ENCODE measurements at places on chromosomes 1 and 21.

- peak; percentile 73 for DNase-seq
These were observed 237.5 kb downstream of the TTLL7 start for GRCh38 chr1:83761167-83762038.

- DNase-seq, result no peak
These were observed 605.5 kb downstream of the LTN1 start for GRCh38 chr21:28387220-28387619.

DNA sequence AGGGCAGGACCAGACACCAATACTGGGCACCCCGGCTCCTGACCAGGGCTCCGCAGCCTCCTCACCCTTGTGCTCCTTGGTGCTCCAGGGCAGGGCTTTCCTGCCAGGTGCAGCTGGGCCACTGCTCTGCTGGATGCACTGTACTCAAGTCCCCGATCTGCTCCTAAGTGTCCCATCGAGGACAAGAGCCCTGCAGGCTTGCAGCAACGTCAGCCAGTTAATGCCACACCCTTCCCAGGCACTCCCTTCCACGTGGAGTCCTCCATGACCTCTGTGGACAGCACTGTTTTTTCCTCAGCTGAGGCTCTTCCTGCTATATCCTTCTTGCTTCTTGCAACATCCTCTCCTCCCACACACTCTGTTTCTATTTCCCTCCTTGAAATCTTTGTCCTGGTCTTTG, 94.0 kb upstream of the NGF start:
- no peak for DNase-seq

GRCh38 chr21:43369124-43369523, 57.8 kb downstream of the SIK1 start:
- DNase-seq, result no peak

GRCh38 chr1:23732363-23733224, 10.7 kb upstream of the ELOA start:
- DNase-seq, result no peak

- no peak for DNase-seq
These were observed 8.7 kb downstream of the ADAMTS1 start for GRCh38 chr21:26836528-26836927.

DNA sequence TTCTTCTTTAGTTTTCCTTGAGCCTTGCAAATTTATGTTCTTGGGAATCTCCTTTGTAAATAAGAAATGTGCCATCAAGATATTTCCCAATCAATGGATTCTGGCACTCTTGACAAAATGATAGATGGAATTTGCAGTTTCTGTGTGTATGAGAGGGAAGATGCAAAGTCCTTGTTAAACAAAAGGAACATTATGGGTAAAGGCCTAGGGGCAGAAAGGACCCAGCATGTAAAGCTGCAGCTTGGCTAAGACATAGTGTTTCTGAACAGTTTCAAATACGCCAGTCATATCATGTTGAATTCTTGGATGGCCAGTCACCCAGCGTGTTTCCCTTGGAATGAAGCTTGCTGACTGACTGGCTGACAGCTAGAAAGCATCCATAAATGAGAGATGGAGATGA, 210.8 kb downstream of the NFIA start:
- DNase-seq, result no peak

DNA sequence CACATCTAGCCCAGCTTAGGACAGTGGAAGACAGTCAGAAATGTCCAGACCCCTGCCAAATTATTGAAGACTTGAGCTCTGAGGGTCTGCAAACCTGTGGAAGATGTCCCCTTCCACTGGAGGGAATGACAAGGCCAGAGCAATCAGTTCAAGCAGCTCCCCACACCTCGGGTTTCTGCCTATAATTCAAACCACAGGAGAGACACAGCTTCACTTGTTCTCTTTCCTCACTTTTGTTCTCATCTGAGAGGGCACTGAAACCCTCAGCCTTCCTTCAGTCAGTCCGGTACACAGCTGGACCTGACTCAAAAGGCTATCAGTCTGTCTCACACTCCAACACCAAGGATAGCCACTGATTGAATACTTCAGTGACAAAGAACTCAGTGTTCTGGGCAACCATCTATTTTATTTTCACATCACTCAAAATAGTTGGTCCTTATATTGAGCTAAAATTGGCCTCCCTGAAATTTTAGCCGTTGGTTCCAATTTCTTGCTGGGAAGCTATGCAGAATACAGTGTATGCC, 70.1 kb downstream of the TENT5C start:
- no peak for DNase-seq

GRCh38 chr1:217393896-217394295, 237.0 kb downstream of the GPATCH2 start:
- no peak for DNase-seq

DNA sequence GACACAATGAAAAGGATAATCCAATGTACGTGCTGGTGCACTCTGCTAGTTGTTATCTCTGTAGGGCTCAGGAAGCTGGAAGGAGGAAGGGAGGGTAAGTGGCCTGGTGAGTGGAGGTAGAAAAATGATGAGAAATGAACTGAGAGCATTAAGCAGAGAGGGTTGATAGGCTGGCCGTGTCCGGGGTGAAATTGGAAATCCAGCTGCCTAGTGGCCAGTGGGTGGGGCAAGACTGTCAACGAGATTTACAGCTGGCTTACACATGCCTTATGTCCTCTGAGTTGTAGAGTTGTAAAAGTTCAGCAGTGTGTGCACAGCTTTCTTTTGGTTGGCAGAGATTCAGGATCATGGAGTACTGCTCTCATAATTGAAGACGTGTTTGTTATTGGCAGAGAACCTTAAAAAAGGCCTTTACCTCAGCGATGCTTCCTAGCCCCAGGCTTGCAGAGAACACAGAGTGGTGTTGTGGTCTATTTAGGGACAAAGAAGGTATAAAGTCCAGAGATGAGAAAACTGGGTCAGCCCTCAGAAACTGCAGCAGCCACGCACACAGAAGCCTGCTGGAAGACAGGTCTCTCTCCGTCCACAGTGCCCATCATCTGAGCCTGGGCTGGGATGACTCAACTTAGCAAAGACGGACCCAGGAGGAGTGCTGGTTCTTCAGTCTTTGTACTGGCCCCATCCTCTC, 132.4 kb downstream of the EDEM3 start:
- no peak for DNase-seq

- DNase-seq, result no peak
These were observed 244.4 kb downstream of the FOXD2 start for GRCh38 chr1:47682198-47682597.

DNA sequence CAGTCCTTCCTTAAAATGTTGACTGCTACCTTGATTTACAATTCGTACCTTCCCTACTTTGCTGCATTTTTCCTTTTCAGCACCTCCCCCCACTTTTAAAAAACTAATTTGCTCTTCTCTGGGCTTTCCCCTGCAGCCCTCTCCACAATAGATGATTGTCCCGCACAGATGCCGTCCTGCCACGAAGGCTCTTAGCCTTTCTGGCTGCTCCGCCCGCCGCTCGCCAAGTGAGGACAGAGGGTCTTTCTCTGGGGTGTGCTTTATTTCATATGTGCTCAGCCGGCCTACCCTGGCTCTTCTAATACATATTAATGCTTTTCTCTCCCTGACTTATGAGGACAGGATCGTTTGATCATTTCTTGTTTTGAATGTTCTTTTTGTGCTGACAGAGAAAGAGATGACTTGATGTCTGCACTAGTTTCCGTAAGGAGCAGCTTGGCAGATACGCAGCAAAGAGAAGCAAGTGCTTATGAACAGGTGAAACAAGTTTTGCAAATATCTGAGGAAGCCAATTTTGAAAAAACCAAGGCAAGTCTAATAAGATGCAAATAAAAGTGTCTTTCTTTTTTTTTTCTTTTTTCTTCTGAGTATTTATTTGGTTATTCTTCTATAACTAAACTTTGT, 60.6 kb downstream of the SDCCAG8 start:
- DNase-seq, result no peak

DNA sequence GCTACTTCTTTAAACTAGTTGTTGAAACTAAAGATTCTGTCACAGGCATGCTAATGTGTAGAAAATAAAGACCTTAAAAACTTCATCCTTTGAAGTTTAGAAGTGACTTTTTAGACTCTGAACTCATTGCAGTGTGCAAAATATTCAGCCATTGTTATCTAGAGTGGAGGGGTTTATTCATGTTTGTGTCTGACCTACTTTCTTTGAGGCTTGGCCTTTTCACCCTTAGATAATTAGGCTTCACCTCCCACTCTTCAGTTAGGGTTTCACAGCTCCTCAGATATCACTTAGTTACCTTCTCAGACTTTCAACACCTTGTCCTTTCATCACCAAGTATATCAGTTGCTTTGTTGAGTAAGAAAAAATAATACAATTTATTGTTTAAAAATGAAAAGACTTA, 75.9 kb downstream of the IVNS1ABP start:
- no peak for DNase-seq

GRCh38 chr1:40944326-40944725, 35.2 kb upstream of the CTPS1 start:
- no peak for DNase-seq

DNA sequence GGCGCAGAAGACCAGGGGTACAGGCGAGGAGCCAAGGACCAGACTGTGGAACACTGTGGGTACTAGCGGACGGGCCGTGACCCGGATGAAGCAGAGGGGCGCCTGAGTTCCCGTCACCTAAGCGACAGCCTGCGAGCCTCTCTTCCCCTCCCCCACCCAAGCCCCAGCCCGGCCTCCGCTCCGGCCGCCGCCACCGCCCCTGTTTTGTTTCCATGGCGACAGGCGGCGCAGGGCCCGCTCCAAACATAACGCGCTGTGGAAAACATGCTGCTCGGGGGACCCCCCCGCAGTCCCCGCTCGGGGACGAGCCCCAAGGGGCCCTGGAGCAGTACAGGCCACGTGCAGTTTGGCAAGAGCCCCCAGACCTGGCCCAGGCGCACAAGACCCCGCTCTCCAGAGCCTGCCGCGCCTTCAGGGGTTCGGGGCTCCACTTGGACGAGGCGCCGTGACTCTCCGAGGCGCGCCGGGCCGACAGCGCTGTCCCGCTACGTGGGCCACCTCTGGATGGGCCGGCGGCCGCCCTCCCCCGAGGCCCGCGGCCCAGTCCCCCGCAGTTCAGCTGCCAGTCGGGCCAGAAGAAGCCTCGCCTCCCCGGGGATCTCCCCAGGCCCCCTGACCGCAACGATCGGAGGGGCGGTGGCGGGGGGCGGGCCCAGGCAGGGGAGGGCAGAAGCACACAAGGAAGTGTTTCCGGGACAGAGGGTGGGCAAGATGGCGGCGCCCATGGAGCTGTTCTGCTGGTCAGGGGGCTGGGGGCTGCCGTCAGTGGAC, at the start of gene MTX1:
TSS of gene MTX1 (plus strand) at position 155 of the 771 bp plus-strand sequence. CDS start at position 265, 110 bp downstream.
- peak; percentile 83 for DNase-seq

DNA sequence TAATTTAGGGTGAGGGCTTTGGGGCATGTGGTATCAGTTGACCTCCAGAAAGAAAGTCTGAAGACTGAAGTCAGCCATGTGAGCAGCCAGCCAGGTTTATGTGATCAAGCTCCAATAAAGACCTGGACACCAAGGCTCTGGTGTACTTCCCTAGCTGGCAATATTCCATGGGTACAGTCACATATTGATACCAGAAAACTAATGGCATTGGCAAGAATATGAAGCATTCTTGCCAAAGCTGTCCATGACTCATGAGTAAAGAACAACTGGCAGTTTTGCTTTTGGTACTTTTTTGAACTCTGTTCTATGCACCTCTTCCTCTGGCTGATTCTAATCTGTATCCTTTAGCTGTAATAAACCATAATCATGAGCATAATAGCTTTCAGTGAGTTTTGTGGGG, 415.3 kb upstream of the CAMK1G start:
- no peak for DNase-seq

Data from germinal center (tissue), 1 donor.